G401 (cell line): ENCODE measurements at places on chromosomes 13 and 19. TPM values are rescaled to one million over a fixed set of nuclear protein-coding genes. Genes with fewer than 3 reads are reported as not detected.

DNA sequence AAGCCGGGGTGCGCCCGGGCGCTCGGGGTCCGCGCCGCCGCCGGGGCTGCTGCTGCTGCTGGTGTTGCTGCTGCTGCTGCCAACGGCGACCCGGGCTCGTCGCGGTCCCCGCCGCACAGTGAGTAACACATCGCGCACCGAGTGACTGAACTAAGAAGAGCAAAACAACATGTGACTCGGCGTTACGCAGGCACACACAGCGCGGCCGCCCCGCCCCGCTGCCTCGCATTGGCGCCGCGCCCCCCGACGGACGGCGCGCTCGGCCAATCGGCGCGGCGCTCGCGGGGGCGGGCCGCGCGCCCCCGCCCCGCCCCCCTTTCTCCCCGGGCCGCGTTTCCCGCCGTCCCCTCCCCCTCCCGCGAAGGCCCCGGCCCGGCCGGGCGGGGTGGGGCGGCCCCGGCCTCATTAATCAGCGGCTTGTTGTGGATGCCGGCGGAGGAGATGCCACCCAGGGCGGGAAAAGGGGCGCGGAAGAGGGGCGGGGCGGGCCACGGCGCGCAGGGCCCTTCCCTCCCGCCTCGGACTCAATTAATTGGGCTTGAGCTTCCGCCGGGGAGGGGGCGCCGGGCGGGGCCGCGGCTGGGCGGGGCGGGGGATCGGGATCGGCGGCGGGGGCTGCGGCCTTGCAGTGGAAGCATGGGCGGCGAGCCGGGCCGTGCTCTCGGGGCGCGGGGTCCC lies at the start of gene IRS2:
TSS of gene IRS2 (minus strand) at position 127 of the 678 bp plus-strand sequence. CDS start 530 bp downstream, outside the sequence.
- peak; percentile 93 for DNase-seq

- no peak for DNase-seq
Measured at GRCh38 chr19:51357952-51358351, 8.2 kb downstream of the ETFB start.

DNA sequence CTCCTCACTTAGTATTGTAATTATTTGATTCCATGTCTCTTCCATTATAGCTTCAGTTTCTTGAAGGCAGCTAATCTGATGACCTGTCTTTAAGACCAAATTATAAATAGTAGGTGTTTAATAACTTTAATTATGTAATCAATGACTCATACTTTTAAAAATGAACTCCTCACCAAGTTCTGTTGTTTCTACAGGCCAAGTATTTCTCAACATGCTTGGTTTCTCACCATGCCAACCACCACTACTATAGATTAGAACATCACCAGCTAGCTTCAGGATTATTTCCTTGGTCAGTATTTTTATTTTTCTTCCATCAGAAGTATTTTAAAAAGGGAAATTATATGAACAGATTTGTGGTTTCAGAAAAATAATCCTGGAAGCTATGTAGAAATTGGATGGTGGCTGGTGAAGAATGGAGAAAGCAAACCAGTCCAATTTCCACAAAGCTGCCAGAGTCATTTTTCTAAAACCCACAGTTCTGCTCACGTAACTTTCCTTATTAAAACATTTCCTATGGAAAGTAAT lies 237.7 kb upstream of the DACH1 start:
- DNase-seq = no peak

- peak; percentile 57 for DNase-seq
Measured at GRCh38 chr19:58181902-58182576, 822 bp upstream of the ZNF274 start.

- DNase-seq = peak; percentile 45
Measured at GRCh38 chr19:39792999-39793546, 14.4 kb downstream of the LEUTX start.

GRCh38 chr13:112457081-112457480 lies 80.9 kb downstream of the SPACA7 start:
- no peak for DNase-seq

DNA sequence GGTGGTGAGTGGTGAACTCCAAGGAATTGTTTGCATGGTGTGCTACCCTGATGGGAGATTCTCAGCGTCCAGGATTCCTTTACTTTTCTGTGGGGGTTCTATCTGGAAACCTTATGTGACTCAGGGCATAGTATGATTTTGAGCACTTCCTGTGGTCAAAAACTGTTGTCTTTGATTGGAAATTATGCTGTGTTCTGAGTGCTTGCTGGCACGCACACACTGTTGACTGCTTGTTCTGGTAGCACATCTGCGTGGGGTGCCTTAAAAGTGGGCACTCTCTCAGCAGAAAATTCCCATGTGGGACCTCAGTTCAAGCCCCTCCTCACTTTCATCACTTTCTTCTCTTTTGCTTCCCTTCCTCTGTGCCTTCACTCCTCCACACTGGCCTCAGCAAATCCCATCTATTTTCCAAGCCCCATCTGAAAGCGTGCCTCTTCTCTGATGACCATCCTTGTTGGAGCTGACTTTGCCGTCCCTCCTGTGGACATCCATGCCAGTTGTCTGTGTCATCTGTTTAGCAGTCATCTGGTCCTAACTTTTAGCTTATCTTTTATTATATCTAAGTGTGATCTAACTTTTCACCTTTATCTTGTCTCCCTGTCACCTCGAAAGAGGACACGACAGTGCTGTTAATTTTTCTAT lies 56.4 kb upstream of the NPAS1 start:
- no peak for DNase-seq

The SPIB gene
- total RNA-seq = 0.44 TPM in 1 of 2 replicates, not detected in the other

The PSG6 gene
- total RNA-seq = 6.1 and 20.4 TPM in 2 replicates

The C19orf33 gene
- total RNA-seq = not detected in 2 replicates

The KLF1 gene
- total RNA-seq = not detected in 2 replicates

The ZNF726 gene
- total RNA-seq = 1.7 and 8.4 TPM in 2 replicates

The LRRC25 gene
- total RNA-seq = not detected in 2 replicates
